Central memory CD4-positive, alpha-beta T cell (primary cell): ENCODE measurements at places on chromosomes 2 and 18.

- DNase-seq, result no peak
Observed at GRCh38 chr2:62409442-62409841, 96.6 kb downstream of the TMEM17 start.

DNA sequence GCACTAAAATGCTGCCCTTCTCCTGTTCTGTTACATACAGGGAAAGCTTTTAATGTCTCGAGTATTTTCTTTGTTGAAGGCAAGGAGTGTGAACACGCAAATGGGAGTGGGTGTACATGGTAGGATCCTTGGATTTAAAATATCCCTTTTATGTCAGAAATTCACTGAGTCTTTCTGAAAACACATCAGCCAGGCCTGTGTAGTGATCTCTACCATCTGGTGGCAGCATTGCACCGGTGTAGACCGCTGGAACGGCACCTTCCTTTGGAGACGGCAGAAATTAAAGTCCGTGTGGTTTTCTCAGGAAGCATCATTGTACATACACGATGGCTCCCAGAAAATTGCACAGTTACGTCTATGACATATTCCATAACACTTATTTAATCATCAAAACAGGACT lies 515.8 kb downstream of the GALR1 start:
- no peak for DNase-seq

GRCh38 chr2:178441426-178441825 lies 9.5 kb downstream of the PRKRA start:
- no peak for DNase-seq

- no peak for DNase-seq
Observed at GRCh38 chr2:96514521-96514920, 9.4 kb upstream of the NEURL3 start.

GRCh38 chr2:99188357-99188756 lies 7.4 kb downstream of the MRPL30 start:
- DNase-seq, result no peak

- no peak for DNase-seq
Observed at GRCh38 chr2:58479535-58480140, 238.5 kb upstream of the FANCL start.

DNA sequence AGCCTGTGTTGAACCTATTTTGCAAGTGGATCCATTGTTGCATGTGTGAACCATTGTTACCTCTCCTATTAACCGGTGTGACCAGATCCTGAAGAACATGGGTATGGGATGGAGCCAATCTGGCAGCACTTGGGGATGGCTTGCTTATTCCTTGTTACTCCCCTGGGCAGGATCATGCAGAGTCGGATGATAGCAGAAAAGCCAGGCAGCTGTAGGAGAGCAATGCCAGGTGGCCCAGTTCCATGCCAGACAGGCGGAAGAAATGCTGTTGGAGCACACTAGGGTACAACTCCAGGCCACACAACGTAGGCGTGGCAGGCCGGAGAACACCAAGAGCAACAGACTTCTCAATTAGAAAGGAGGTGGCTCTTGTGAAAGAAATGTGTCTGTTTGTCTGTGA lies 16.3 kb upstream of the MYO1B start:
- DNase-seq, result no peak

DNA sequence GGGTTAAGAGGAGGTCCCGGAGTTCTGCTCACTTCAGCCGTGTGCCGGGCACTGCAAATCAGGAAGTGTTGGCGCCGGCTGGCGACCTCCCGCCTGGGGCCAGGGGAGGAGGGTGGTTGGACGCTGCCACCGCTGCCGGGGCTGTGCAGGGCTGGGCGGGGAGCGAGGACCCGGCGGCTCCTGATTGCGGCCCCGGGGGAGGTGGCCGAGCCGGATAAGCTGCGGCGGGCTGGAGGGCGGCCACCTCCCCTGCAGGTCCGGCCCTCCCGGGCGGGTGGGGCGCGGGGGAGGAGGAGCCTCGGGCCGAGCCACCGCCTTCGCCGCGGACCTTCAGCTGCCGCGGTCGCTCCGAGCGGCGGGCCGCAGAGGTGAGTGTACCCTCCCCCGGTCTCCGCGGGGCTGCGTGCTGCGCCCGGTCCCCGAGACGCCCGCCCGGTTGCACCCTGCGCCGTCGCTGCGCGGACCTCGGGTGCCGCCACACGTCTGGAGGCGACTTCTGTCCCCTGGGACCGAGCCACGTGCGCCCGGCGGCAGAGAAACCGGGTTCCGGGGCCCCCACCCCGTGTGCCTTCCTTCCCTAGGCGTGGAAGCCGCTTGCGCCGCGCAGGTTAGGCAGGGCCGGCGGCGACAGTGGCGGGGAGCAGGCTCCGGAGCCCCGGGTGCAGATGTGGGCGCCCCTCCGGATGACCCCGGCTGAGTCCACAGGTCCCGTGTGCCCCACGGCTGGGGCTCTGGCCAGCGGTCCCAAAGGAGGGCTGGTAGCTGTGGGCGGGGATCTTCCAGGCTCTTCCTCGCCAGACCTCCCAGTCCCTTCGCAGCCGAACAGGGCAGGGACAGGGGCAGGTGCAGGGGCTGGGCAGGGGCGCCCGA lies at the start of gene STEAP3:
TSS of gene STEAP3 (plus strand) at position 314 of the 870 bp plus-strand sequence. CDS start 7,179 bp downstream, outside the sequence.
- no peak for DNase-seq

GRCh38 chr18:51562866-51563265 lies 365.4 kb upstream of the MEX3C start:
- no peak for DNase-seq

- DNase-seq, result no peak
Observed at GRCh38 chr2:205644018-205644417, 38.3 kb upstream of the NRP2 start.

DNA sequence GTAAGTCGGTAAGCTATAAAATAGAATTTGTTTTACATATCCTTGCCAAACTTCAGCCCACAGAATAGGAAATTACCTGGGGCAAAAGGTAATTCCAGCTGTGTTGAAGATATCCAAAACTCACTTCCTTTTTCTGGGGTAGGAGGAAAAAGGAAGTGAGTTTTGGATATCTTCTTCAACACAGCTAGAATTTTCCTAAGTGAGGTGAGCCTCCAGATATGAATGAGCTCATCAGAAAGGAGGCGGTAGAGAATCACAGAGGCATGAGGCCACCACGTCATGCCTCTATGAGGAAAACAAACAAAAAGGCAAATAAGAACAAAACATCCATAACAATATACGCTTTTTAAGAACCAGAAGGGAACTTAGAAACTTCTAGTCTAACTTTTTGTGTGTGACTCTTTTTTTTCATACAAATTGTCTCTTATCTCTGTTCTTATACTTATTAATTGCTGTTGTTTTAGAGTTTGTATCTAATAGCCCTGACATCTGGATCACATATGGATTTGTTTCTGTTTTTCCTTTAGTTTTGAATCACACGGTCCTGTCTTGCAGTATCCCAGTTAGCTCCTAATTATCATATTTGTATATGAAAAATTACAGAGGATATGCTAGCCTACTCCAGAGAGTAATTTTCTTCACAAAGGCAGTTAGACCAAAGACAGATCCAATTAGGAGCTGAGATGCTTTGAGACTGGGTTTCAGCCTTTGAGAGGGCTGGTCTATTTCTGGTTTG lies 104.5 kb downstream of the RBM43 start:
- DNase-seq, result no peak

DNA sequence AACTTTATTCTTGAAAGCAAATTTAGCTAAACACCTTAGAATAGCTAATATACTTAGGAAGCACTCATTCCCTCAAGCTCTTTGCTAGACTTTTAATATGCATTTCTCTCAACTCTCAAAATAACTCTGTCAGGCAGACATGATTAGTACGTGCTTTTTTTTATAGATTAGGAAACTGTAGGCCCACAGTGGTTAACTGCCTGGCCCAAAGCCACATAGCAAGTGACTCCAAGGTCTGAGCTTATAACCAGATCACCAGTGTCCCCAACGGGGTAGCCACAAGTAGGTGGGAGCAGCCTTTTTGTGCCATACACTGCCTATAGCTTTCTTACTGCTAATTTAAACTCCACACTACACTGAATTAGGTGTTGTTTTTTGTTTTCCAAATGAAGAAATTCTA lies 576.8 kb downstream of the METTL4 start:
- no peak for DNase-seq

DNA sequence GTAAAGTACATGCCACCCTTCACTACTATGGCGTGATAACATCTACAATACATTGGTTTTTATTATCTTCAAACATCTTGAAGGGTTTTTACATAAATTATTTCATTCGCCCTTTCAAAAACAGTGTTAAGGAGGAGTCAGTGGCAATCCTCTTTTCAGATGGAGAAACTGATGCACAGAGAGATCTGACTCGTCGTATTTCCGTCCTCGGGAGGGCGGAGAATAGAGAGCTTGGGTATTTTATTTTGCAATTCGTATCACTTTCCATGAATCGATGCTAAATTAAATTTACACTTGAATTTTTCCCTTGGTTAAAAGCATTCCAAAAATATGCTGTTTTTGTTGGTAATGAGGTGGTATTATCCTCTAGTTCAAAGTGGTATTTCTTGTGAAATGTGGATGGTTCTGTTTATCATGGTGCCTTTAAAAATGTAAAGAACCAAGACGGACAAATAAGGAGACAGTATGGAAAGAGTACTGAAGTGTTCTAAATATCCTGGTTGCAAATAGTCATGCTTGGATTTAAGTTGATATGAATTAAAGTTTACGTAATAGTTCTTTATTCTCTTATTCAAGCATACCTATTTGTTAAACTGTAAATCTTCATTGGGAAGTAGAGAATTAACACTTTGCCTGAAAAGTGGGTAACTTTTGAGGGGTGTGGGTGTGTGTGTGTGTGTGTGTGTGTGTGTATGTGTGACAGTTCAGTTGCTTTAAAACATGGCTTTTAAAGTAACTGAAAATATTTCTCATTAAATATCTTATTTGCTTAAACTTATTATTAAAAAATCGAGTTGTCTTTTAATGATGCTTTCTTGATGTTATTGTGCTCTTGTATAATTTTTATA lies 5.6 kb downstream of the PHLPP1 start:
- no peak for DNase-seq

- no peak for DNase-seq
Observed at GRCh38 chr2:207482630-207483029, 47.1 kb upstream of the CREB1 start.

DNA sequence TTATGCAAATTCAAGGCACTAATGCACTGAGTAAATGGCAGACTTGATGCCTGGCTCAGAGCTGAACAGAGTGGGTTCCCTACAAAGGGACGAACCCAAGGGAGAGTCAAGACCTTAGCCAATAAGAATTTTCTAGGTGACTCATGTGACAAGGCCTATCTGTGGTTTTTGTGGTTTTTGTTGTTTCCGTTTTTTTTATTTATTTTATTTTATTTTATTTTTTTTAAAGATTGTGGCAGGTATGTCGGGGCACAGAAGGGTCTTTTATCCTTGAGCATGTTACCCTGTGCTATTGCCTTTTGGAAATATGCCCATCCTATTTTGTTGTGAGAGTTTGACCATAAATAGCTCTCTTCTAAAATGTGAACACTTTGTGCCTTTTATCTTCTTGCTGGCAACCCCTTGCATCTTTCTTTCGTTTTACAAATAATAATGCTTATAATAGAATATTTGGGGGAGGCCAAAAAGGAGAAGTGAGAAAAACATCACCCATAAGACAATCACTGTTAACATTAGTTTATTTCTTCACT lies 113.4 kb upstream of the AQP4 start:
- no peak for DNase-seq

- DNase-seq, result no peak
Observed at GRCh38 chr2:14615760-14616159, 16.8 kb upstream of the LRATD1 start.

DNA sequence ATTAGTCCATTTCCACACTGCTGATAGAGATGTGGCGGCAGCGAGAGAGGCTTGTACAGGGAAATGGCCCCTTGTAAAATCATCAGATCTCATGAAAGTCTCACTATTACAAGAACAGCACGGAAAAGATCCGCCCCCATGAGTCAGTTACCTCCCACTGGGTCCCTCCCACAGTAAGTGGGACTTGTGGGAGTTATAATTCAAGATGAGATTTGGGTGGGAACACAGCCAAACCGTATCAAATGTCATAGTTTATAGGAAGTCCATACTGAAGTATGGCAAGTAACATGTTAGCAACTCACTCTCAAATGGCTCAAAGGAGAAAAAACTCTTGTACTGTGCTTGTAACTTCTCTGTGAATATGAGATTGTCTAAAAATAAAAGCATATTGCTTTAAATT lies 56.1 kb downstream of the FARP2 start:
- DNase-seq, result no peak

- DNase-seq, result no peak
Observed at GRCh38 chr2:109379507-109379906, 234.3 kb downstream of the SEPTIN10 start.

- no peak for DNase-seq
Observed at GRCh38 chr2:97739893-97740245, 26.5 kb downstream of the ZAP70 start.

- no peak for DNase-seq
Observed at GRCh38 chr2:177044671-177045070, 167.9 kb upstream of the HNRNPA3 start.

- DNase-seq, result no peak
Observed at GRCh38 chr2:224038830-224039079, 331 bp downstream of the SERPINE2 start.

DNA sequence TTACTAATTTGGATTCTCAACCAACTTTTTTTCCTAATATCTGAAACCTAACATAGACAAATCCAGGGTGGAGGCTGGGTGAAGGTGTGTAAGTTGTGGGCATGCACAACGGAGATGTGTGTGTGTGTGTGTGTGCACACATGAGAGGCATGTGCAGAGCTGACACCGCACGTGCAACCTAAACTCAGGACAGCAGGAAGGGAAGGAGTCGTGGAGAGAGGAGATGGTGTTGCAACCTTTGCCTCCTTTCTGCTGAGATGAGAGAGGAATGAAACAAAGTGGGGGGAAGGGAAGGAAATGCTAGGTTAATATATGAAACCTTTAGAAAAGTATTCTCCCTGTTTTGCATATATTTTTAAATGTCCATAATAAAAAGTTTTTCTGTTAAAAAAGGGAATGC lies 64.7 kb downstream of the KCTD1 start:
- DNase-seq, result no peak

DNA sequence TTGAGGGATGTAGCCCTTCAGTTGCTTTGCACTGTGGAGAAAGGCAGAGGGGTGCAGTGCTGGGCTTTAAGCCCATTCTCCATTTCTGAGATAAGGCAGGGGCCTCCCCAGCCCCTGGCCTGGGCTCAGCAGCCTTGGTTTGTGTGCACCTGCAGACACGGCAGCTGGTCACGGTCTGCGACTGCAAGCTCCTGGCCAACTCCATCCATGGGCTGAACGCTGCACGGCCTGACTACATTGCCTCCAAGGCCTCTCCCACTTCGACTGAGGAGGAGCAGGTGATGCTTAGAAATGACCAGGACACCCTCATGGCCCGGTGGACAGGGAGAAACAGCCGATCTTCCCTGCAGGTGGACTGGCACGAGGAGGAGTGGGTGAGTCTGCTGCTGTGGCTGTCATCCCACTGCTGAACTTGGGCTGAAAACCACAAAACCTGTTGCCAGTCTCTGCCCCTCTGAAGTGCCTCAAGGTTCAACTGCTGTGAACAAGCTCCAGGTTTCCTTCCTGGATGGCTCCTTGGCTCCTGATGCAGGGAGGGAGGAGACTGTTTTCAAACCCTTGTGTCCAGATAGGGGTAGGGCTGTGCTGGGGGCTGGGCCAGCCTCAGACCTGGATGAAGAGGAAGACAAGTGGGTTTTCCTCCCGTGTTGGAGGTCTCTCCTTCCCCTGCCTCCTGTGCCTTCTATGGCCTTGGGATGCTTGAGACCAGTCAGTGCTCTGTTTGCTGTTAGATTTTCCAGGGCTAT lies 54.0 kb downstream of the COA5 start:
- no peak for DNase-seq

GRCh38 chr2:149463328-149464002 lies 124.1 kb downstream of the MMADHC start:
- DNase-seq, result no peak

GRCh38 chr2:136530146-136530545 lies 235.2 kb upstream of the THSD7B start:
- no peak for DNase-seq

- DNase-seq, result no peak
Observed at GRCh38 chr18:22314001-22314400, 103.7 kb downstream of the CTAGE1 start.
